ENCODE measurements at places on chromosomes 3 and 15.

- H3K36me3 ChIP-seq, result no peaks in the 10 kb centered on the region
- H3K27me3 ChIP-seq, result no peaks in the 10 kb centered on the region
- no peak overlapping the region for H3K27ac ChIP-seq
Measured at GRCh38 chr3:147184794-147185193, 221.5 kb downstream of the ZIC4 start.

GRCh38 chr15:79629687-79630086 lies 197.6 kb downstream of the MINAR1 start:
- no peak overlapping the region for H3K4me3 ChIP-seq
- H3K27ac ChIP-seq, result no peak overlapping the region
- H3K36me3 ChIP-seq, result no peaks in the 10 kb centered on the region
- no peak for DNase-seq

GRCh38 chr3:29057326-29057725 lies 223.5 kb upstream of the RBMS3 start:
- no peaks in the 10 kb centered on the region for H3K27me3 ChIP-seq
- no peak overlapping the region for H3K4me3 ChIP-seq
- H3K4me1 ChIP-seq, result no peaks in the 10 kb centered on the region
- no peak for DNase-seq
- H3K36me3 ChIP-seq, result no peaks in the 10 kb centered on the region
- H3K27ac ChIP-seq, result no peak overlapping the region

DNA sequence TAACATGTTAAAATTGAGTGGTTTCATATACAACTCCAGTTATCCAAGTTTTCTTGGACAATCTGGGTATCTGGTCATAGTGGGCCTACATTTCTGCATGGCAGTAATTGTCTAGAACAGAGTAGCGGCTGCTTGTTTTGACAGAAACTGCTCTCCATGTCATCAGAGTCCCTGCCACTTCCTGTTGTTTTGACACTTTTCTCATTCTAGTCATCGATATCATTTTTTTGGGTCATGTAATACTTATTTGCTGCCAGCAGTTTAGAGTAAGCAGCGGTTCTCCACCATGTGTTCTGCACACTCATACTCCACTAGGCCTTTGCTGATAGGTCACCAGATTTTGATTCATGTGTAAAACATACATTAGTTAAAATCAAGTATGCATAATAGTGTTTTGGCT lies 81.5 kb downstream of the SLC25A26 start:
- H3K4me3 ChIP-seq, result no peak overlapping the region
- H3K36me3 ChIP-seq, result no peaks in the 10 kb centered on the region
- H3K27me3 ChIP-seq, result no peaks in the 10 kb centered on the region
- H3K27ac ChIP-seq, result no peak overlapping the region
- no peaks in the 10 kb centered on the region for H3K4me1 ChIP-seq
